ENCODE measurements at places on chromosomes 2 and 18. TPM values are rescaled to one million over a fixed set of nuclear protein-coding genes. Genes with fewer than 3 reads are reported as not detected.

DNA sequence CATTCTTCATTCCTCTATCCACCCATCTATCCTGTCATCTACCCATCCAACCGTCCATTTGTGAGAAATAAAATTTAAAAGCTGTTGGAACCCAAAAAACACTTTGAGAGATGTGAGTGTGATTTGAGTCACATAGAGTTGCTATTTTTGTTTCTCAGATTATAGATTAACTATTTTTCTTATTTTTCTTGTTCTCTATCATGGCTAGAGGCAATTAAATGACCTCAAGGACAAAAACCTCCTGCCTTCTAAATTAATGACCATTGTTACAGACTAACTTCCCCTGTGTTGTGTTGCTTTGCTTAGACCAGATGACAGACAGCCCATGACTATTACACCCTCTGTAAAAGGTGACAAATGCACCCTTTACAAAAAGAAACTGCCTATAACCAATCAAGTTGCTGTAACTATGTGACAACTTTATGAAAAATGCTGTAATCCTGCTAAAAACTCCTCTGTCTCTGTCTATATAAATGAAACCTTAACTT is 207.9 kb upstream of the CXCR4 start:
- H3K4me3 ChIP-seq = no peak overlapping the region
- H3K27ac ChIP-seq = peak overlapping the region; percentile 51
- peaks cover 10% of the 10 kb centered on the region for H3K36me3 ChIP-seq
- H3K4me1 ChIP-seq = peaks cover 62% of the 10 kb centered on the region

DNA sequence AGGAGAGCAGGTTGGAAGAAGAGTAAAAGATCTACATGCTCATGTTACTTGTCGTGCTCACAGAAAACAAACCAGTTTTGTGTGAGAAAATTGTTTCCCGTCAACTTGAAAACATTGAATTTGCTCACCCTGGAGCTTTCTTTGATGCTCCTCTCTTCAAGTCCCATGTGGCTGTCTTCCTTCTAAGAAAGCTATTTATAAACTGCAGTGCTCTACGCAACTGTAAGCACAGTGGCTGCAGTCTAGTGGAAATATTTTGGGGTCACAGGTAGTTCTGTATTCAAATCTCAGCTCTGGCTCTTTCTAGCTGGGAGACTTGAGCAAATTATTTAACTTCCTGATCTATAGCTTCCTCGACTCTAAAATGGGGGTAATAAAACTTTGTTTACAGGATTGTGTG is 211.8 kb downstream of the PLCL1 start:
- no peak for DNase-seq
- no peak overlapping the region for H3K27ac ChIP-seq
- peaks cover 5% of the 10 kb centered on the region for H3K36me3 ChIP-seq
- no peak overlapping the region for H3K4me3 ChIP-seq
- no peaks in the 10 kb centered on the region for H3K27me3 ChIP-seq
- H3K4me1 ChIP-seq = peaks cover 13% of the 10 kb centered on the region

DNA sequence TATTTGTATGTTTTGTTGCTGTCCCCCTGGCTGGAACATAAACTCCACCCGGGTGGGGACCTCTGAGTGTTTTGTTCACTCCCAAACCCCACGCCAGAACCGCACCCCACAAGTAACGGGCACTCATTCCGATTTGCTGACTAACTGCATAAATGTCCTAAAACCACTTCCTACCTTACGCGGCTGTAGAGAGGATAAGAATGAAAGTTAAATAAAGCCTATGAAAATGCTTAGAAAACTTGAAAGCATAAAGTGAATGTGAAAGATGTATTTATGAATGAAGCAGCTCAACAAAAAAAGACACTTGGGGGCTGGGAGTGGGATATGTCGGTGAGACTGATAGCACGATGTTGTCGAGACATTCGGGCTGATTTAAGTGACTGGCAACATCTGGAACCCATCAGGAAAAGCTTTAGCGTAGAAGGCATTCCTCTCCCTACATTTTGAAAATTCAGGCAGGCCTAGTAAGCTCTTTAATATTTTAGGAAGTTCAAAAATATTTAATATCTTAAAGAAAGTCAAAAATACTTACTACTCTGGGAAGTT is 206.7 kb downstream of the SH3RF3 start:
- H3K4me3 ChIP-seq = peak overlapping the region; percentile 48
- H3K27me3 ChIP-seq = peaks cover 9% of the 10 kb centered on the region
- DNase-seq = peak; percentile 47
- H3K4me1 ChIP-seq = peaks cover 44% of the 10 kb centered on the region
- peak overlapping the region; percentile 31 for H3K27ac ChIP-seq
- H3K36me3 ChIP-seq = no peaks in the 10 kb centered on the region

DNA sequence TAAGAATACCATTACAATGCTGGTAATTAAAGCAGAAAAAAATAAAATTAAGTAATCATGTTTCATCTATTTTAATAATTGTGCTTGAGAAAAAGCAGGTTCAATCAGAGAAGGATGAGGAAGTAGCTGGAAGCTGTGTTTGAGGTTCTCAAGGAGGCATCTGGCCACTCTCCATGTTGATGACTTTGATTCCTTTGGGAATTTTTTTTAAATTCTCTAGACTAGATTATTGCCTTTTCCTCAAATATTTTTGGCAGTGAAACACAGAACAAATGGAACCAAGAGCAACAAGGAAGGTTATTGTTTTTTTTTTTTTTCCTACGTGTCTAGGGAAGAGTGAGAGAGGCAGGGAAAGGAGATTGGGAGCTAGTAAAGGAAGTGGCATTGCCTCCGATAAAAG is 99.9 kb upstream of the NRP2 start:
- no peaks in the 10 kb centered on the region for H3K4me1 ChIP-seq
- H3K27ac ChIP-seq = no peak overlapping the region
- no peaks in the 10 kb centered on the region for H3K27me3 ChIP-seq
- no peak for DNase-seq
- no peaks in the 10 kb centered on the region for H3K36me3 ChIP-seq
- no peak overlapping the region for H3K4me3 ChIP-seq

GRCh38 chr2:138035608-138036217 is 71.4 kb downstream of the HNMT start:
- no peak overlapping the region for H3K4me3 ChIP-seq
- no peaks in the 10 kb centered on the region for H3K36me3 ChIP-seq
- no peaks in the 10 kb centered on the region for H3K27me3 ChIP-seq
- no peaks in the 10 kb centered on the region for H3K4me1 ChIP-seq
- no peak overlapping the region for H3K27ac ChIP-seq

GRCh38 chr2:170409164-170409535 is 231.2 kb downstream of the MYO3B start:
- H3K27me3 ChIP-seq = peaks cover 16% of the 10 kb centered on the region
- peak; percentile 86 for DNase-seq

DNA sequence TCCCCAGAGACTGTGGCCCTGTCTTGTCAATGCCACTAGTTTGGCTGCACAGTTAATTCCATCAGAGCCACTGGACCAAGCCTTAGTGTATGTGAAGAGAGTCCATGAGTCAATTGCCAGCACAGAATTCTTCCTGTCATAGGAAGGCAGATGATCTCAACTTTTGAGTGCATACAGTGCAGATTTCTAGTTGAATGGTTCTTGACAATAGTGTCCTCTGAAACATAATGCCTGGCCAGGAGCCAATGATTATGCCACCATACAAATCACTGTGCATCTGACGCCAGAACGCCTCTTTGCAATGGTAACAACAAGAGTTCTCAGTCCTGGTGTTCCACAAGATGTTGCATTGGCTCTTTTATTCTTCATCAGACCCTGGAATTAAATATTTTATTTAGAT is 7.1 kb downstream of the NEUROD1 start:
- peaks cover 60% of the 10 kb centered on the region for H3K27me3 ChIP-seq
- no peak overlapping the region for H3K4me3 ChIP-seq

DNA sequence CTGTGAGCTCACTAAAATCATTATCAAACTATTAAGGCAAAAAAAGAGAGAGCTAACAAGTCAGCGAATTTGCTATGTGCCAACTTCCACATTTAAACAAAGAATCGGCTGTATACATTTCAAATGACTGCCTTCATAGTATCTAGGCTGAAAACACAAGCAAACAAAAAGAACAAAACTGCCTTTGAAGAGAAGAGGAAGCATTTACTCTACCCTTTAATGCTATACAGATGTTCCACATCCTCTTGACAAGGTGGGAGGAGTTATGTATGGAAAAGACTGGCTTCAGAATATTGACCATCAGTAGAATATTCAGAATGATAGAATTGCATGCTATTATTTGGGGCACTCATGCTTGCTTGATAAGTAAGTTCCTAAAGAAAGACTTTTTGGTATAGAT is 741.7 kb downstream of the PLCL1 start:
- H3K36me3 ChIP-seq = no peaks in the 10 kb centered on the region
- DNase-seq = no peak

- H3K36me3 ChIP-seq = no peaks in the 10 kb centered on the region
- DNase-seq = no peak
- no peaks in the 10 kb centered on the region for H3K27me3 ChIP-seq
- H3K4me3 ChIP-seq = no peak overlapping the region
- no peaks in the 10 kb centered on the region for H3K4me1 ChIP-seq
Measured at GRCh38 chr18:29078273-29078672, 901.3 kb upstream of the CDH2 start.

- no peaks in the 10 kb centered on the region for H3K36me3 ChIP-seq
- H3K4me1 ChIP-seq = no peaks in the 10 kb centered on the region
- no peaks in the 10 kb centered on the region for H3K27me3 ChIP-seq
- no peak overlapping the region for H3K4me3 ChIP-seq
- H3K27ac ChIP-seq = no peak overlapping the region
Measured at GRCh38 chr2:107545851-107546250, 280.8 kb upstream of the RGPD4 start.

- H3K27ac ChIP-seq = no peak overlapping the region
- H3K36me3 ChIP-seq = no peaks in the 10 kb centered on the region
- no peak for DNase-seq
- H3K27me3 ChIP-seq = peaks cover 20% of the 10 kb centered on the region
Measured at GRCh38 chr2:176504440-176504839, 235.2 kb downstream of the MTX2 start.

The RNF181 gene
- total RNA-seq = 89.7 TPM

The DSC3 gene
- total RNA-seq = not detected

The PKDCC gene
- not detected for total RNA-seq

Data from activated CD4-positive, alpha-beta T cell treated with anti-CD3 and anti-CD28 coated beads, Interleukin-2, amount 10 ng/mL, durations not matched to agents 7 days and 5 days (primary cell).